Stimulated activated CD8-positive, alpha-beta memory T cell treated with anti-CD3 and anti-CD28 coated beads, Interleukin-2, amount 100 ng/mL, for 48 hours (primary cell): ENCODE measurements at places on chromosomes 11 and 22.

DNA sequence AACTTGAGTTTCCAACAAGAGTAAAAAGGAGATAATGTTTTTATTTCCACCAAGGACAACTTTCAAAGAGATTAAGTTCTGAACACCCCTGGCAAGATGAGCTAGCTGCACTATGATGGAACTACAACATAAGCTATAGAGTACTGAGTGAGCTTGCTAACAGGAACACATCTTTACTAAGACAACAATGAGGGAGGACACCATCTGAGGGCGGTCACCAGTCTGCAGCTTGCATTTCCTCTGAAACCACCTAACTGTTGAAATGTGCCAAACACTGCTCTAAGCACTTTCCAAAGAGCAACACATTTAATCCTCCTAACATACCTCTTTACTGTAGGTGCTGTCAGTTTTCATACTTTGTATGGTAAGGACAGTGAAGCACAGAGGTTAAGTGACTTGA lies 68.4 kb downstream of the TCF20 start:
- DNase-seq = no peak

GRCh38 chr22:24529898-24530297 lies 25.0 kb downstream of the GUCD1 start:
- no peak for DNase-seq

- no peak for DNase-seq
These were observed 2.5 kb upstream of the CAPRIN1 start for GRCh38 chr11:34049028-34049427.

DNA sequence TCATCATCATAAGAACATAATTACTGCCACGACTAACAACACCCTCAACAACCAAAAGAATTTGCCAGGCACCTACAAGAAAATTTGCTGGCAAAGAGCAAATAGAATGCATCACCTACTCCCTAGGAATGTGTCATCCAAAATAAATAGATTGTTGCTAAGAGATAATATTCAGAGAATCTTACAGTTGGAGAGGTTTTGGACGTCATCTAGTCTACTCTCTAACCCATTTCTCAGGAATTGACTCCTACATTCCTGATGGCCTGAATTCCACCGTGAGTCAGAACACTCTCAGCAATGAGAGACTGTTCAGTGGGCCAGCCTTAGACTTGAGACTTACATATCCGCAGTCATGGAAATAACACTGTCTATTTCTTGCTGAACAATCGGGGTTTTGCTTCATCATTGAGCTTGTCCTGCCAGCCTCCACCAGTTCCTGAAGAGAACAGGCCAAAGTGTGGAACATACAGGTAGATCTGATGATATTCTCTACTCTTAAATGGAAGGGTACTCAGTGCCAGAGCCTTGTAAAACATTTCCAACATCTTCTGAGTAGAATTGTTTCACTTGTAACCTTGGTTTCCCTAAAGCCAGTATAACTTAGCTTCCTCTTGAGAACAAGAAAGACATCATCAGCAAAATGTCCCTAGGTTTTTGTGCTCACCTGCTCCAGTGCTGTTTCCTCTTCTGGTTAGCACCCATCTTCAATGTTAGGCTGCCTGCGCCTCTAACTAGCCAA lies 8.3 kb downstream of the KIRREL3 start:
- DNase-seq = no peak

DNA sequence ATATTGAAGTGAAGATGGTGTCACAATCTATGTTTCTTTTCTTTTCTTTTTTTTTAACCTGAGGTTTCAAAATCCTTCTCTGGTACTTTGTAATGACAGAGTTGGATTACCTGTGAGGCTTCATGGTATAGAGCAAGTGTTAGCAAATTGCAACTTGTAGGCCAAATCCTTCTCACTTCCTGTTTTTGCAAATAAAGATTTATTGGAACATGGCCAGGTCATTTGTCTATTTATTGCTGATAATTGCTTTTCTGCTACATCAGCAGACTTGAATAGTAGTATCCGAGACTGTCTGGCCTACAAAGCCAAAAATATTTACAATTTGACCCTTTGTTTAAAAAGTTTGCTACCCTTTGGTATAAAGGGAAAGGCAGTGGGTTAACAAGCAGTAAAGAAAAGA lies 1059.4 kb upstream of the CCDC90B start:
- no peak for DNase-seq

- DNase-seq = no peak
These were observed 6.7 kb upstream of the OR5I1 start for GRCh38 chr11:55942785-55943392.

DNA sequence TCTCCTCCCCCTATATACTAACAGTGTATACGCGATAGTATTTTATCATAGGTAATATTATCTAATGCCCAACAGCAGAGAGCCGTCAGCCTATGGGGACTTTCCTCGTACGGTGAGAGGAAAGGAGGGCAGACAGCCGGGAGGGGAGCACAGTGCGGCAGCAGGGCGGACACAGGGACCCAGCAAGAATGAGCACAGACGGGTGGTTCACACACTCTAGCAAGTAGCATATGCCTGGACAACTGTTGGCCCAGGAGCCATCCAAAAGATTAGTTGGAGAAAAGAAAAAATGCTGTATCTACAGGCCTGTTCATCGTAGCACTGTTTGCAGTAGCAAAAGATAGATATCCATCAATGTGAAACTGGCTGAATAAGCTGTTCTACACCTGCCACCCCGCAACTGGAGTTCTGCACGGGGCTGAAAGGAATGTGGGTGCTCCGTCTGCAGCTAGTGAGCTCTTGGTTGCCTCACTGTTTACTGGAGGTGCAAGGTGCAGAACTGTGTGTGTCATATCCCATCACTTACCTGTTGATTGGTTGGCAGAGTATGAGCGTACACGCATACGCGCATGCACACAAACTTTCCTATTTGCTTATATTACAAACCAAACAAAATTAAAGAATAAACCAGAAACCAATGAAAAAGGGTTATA lies 324.3 kb downstream of the TBC1D22A start:
- DNase-seq = no peak

- no peak for DNase-seq
These were observed 1223.6 kb downstream of the LRRC4C start for GRCh38 chr11:40235841-40236240.

- no peak for DNase-seq
These were observed 80.1 kb downstream of the LDLRAD3 start for GRCh38 chr11:36023922-36024321.

- no peak for DNase-seq
These were observed 12.0 kb downstream of the KMT2A start for GRCh38 chr11:118448294-118448693.

- no peak for DNase-seq
These were observed 1.9 kb downstream of the ACR start for GRCh38 chr22:50739894-50740293.

DNA sequence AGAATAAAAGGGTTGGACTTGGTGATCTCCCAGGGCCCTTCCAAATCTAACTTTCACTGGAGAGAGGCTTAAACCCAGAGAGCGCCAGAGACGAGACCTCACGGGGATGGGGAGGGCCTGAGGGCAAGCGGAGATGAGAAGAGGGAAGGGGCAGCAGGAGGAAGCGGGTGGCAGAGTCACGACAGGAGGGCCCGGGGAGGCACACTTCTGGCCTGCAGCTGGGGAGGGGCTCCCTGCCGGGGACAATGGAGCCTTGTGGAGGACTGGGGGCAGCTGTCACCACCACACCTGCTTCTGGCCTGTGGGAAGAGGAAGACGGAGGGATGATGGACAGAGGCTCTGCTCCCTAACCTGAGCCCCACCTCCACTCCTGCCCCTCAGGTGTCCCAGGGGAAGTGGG lies 40.2 kb downstream of the PDE2A start:
- DNase-seq = no peak

- no peak for DNase-seq
These were observed 25.3 kb downstream of the PARVA start for GRCh38 chr11:12402691-12403120.

DNA sequence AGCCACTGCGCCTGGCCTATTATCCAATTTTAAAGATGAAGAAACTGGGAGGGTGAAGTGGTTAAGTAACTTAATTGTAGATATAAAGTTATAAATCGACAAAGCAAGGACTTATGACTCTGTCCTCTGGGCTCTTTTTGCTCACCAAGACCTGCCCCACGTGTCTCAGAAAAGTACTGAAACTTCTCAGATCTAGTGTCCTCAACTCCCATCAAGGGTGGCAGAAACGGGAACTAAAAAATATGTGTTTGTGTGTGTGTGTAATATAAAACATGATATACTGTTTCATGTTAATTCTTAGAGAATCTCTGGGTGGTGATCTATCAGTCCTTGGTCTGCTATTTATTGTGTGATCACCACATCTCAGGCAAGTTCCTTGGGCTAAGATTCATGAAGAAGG lies 104.9 kb downstream of the GAB2 start:
- DNase-seq = no peak

DNA sequence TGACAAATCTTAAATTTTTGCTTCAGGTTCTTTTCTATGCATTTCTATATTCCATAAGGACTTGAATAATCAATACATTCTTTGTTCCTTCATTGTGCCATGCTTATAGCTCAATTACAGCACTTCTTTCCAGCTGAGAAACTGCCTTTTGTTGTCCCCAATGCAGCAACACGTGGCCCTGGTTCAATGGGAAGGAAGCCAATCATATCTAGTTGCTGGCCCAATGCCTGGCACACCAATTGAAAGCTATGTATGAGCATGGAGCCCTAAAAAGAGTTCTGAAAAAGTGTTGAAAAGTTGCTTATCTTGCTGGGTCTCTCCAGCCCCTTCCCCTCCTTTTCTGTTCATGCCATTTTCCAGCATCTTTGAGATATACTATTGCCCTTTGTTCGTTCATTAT lies 448.0 kb upstream of the FAT3 start:
- no peak for DNase-seq

- DNase-seq = no peak
These were observed 55.9 kb downstream of the BMAL1 start for GRCh38 chr11:13333456-13333957.

DNA sequence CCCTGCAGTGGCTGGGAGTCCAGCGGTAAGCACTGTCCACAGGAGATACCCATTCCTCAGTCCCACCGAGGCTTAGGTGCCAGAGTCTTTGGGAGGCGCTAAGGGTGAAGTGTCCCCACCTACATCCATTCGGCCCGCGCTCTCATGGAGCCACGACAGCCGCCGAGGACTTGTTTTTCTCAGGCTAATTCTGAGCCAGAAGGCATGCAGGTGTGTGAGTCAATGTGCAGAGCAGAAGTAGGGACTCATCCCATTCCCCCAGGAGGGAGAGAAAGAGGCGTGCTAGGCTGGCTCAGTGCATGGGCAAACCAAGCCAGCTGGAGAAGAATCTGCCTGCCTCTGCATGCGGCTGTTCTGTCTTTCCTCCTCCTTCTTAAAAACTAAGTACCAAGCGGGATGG lies 46.6 kb downstream of the KCNC1 start:
- DNase-seq = no peak

- DNase-seq = no peak
These were observed 29.0 kb upstream of the ACR start for GRCh38 chr22:50708996-50709395.

DNA sequence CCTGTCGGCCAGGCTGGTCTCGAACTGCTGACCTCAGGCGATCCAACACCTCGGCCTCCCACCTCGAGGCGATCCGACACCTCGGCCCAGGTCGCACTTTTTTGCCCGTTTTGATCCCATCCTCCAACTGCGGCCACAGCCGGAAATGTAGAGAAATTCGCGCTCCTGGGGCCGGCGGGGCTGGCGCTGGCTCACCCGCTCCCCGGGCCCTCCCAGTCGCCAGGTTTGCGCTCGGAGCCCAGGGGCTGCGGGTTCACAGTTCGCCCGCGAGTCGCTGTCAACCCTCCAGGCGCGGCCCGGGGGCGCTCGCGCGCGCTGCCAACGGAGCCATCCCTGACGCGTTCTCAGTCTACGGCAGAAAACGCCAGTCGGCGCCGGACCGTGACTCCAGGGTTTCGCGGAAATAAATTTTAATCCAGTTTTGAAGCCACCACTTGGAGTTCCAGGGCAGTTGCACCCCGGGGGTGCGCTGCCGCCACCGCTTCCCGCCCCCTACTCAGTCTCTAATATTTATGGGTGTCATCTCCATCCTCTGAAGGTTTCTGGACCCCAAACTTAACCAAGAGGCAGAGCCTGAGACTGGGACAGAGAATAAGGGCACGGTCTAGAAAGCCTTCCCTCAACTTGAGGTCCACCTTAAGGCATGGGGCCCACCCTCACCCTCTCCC lies 1.5 kb upstream of the KLHDC7B start:
- DNase-seq = peak; percentile 86

- DNase-seq = no peak
These were observed 291.0 kb downstream of the GUCY1A2 start for GRCh38 chr11:106727256-106727655.

DNA sequence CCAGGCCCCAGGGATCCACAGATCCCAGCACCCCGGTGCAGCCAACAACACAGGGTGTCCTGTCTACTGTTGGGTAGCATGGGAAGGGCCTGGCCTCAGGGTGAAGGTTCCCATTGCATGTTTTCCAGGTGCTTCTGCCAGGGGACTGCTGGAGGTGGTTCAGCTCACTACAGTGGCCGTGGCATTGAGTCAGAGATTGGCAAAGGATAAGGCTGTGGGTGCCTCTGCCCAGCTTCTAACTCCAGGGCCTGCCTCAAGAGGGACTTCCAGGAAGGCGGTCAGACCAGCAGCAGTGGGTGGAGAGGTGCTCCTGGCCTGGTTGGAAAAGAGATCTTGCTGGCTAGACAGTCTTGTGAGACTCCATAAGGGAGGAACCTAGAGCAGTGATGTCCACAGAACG lies 20.9 kb downstream of the CSNK1E start:
- DNase-seq = no peak
